Fibroblast of mammary gland (primary cell): ENCODE measurements at places on chromosomes 7 and 10.
A peak's percentile ranks its signal among the peaks of the same experiment; 100 is the strongest.

GRCh38 chr7:91843831-91844230 is 36.7 kb downstream of the MTERF1 start:
- DNase-seq = no peak

GRCh38 chr7:47720141-47720906 is 138.4 kb upstream of the TNS3 start:
- peak; percentile 91 for DNase-seq

DNA sequence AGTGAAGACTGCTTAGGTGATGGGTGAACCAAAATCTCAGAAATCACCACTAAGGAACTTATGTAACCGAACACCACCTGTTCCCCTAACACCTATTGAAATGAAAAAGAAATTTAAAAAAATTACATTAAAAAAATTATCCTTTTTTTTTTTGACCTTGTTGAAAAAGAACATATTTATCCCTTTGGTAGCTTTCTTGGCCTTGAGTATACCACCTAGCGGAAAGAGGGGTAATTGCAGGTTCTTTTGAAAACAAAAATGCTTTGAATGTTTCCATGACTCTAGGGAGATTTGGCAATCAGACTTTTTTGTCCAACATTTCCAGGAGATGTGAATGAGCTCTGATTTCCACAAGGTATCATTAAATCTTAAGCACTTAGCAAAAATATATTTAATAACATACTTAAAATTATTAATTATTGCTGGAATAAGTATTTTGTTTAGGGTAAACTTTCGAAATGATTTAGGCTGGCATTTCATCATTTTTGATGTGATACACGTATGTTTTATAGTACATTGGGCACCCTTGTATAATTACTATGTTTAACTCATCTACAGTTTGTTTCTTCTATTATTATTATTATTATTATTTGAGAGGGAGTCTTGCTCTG is 47.0 kb upstream of the ELMO1 start:
- peak; percentile 47 for DNase-seq

GRCh38 chr10:23280419-23281043 is 64.1 kb downstream of the C10orf67 start:
- DNase-seq = no peak

DNA sequence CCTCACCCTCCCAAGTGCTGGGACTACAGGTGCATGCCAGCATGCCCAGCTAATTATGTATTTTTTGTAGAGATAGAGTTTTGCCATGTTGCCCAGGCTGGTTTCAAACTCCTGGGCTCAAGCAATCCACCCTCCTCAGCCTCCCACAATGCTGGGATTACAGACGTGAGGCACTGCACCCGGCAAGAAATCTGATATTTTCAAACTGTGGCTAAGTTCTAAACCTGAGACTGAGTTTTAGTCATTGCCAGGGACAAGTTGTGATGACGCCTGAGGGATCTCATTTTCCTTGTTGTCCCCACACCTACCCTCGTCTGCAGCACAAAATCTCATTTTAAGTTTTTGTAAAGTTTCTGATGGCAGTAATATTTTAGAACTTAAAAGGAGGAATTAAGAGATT is 9.8 kb downstream of the AUTS2 start:
- no peak for DNase-seq

GRCh38 chr7:29346231-29346978 is 151.8 kb downstream of the CHN2 start:
- no peak for DNase-seq

DNA sequence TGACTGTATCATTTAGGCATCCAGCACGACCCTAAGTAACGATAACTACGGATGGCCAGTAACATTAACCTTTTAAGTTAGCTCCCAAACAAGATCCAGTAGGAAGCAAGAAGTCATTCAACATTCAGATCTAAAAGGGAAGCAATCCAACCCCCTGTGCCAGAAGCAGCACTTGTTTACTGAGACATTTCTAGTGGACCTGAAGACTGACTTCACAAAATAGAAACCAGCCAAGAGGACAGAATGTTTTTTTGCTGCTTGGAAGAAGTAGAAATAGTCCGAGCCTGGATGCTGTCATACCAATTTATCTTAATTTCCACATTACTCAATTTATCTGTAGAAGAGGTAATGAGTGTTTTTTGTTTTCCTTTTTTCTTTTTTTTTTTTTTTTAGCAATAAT is 88.0 kb upstream of the CTTNBP2 start:
- no peak for DNase-seq

DNA sequence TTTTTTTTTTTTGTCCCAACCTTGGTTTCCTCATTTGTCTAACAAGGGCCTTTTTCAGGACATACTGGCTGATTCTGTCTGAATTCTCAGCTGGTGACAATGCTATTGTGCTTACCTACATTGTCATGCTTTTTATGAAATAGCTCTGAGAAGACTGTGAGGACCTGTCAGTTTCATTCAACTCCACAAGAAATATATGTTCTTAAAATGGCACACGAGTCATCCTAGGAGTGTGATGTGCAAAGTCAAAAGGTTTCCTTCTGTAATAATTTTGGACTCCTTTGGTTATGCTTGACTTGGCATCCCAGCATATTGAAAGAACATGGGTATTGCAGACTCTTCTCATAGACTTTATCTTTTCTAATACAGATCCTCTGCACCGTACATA is 316.0 kb downstream of the GFRA1 start:
- no peak for DNase-seq

DNA sequence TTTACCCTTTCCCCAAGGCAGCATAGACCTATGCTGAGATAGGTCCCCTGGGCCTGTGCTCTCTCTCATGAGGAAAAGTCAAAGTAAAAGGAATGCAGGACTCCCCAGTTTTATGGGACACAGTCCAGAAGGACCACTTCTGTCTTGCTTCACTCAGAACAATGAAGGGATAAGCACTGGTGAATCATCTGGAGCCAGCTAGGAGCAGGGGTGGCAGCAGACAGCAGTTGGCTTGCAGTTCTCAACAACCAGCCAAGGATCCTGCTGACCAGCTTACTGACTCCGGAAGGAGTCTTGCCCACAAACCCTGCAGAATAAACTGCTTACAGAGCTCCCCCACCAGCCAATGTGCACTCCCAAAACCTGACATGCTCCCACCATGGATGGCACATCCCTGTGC is 152.1 kb upstream of the GHITM start:
- no peak for DNase-seq
